ENCODE measurements at places on chromosomes 6 and 20.

DNA sequence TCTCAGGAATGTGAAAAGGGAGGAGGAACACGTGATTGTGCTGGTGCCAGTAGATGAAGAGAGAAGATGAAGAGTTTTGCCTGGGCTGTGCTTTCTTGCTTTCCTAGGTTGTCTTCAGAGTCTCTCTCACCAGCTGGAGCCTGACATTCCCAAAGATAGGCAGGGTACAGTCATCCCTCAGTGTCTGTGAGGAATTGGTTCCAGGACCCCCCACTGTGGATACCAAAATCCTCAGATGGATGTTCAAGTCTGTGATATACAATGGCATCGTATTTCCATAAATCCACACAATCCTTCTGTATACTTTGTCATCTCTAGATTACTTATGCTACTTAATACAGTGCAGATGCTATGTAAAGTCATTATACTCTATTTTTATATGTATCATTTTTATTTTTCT is 113.5 kb downstream of the SAMD5 start:
- no peak for DNase-seq

DNA sequence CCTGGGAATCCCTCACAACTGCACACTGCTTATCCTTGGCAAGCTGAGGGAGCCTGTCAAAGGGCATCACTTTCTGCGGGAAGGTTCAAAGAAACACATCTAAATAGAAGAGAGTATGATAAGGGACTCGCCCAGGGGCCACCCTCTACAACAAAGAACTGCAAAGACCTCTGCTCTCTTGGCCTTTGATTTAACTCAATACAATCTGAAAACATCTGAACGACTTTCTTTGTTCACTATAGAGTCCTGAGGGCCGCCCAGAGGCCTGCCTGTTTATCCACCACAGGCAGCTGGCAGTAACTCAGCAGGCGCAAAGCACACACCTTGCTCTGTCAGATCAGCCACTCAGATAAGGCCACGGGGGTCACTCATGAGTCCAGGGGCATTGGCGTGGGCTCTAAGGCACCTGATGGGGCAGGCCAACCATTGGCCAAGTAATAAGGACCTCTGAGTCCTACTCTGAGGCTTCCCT is 139.3 kb downstream of the UNC5CL start:
- DNase-seq: no peak

- no peak for DNase-seq
Measured at GRCh38 chr6:32271429-32271828, 47.6 kb upstream of the NOTCH4 start.

DNA sequence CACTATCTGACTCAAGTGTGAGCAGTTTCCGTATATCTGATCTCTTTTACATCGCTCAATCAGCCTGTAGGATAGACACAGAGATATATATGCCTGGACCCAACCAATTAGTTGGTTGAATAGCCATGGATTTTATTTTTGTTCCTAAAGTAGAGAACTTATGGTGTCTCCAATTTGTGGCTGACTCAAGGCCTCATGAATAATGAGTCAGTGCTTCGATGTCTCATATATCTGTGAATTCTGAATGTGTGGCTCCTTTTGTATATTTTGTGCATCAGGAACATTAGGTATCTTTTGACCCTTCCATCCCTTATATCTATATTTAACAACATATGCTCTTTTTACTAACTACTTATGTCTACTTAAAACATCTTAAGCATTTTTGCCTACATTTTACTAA is 64.5 kb downstream of the OR2B2 start:
- DNase-seq: no peak

GRCh38 chr6:2734488-2735166 is 16.1 kb downstream of the MYLK4 start:
- no peak for DNase-seq

DNA sequence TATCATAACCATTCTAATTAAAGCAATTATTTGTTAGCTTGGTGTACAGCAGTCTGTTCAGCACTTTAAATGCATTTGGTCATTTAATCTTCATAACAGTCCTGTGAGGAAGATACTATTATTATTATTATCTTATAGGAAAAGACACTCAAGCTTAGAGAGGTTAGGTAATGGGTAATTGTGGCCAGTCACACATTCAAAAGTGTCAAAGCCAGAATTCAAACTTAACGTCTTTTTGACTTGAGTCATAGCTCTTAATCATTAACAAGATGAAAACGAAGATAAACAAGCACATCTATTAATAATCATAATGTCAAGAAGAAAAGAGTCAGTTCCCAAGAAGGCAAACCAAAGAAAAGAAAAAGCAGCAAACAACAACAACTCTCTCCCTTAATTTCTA is 251.0 kb downstream of the SYNE1 start:
- DNase-seq: no peak

DNA sequence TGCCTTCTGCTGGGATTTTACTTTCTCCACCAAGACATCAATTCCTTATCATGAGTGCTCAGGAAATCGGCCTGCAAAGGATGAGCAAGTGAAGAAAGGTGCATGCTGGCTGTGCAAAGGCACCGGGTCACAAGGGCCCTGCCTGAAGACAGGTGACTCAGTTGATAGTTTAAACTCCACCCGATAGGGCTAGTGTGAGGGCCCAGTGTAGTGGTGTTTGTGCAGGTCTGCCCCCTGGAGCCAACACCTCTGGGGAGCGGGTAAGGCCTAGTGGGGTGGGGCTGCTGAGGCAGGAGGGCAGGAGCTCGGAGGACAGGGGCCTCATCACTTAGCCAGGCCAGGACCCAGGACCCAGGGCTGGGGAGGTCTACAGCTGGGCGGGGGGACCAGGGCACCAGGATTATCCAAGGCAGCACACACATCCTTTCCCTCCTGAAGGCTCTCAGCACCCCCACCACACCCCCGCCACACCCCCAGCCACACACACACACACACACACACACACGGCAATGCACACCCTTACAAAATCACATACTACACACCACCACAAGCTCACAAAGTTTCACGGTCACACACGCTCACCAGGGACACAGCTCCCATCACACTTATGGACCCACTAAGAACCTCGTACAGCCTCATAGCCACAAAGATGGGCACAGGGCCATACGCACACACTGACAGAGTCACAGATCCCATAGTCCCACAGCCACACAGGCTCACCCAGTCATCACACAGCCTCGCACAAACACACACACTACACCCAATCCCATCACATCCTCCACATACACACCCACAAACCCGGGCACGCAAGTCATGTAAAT is 75.4 kb downstream of the GRM4 start:
- peak; percentile 50 for DNase-seq
